ENCODE measurements at places on chromosomes 5 and 9.

DNA sequence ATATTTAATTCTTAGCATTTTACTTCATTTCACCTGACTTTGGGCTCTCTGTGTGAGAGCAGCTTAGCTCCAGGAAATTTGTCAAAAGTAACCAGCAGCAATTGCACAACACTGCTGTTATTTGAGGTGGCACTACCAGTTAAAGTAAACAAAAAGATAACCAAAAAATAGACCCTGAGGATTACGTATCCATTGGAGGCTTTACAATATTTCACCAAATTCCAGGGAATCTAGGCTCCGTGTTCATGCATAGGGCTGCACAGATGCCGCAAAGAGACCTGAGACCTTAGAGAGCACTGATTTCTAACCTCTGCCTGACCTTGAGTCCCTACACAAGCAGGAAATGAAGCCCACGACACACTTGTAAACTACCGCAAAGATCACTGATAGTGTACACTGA lies 1392.7 kb upstream of the CDH6 start:
- DNase-seq = no peak

DNA sequence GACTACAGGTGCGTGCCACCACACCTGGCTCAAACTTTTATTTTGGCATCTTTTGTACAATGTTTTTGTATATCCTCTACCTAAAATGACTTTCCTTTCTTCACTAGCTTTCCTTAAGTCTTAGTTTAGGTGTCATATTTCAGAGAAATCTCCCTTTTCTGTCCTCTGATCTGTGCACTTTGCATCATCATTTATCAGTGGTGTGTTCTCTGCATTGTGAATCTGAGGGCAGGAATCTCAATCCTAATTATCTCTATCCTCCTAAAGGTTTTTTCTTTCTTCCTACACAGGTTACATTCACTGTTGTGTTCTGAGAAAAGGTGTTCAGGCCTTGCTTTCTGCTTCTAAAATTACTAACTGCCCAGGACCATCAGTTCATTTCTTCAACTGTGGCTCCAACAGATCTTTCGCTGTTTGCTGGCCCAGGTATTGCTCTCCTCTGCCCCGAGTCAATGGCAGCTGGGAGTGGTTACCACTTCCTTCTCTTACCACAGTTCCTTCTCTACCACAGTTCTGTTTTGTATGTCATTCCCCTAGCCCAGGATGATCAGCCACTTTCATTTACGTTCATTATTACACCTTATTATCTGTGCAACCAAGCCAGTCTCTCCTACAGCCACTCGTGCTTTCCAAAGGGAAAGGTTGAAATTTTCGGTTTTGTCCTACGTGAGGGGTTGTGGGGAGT lies 14.0 kb downstream of the TGFBR1 start:
- no peak for DNase-seq

- no peak for DNase-seq
These were observed 543.7 kb upstream of the ACO1 start for GRCh38 chr9:31840702-31841101.

- DNase-seq = no peak
These were observed 102.7 kb downstream of the GALNT10 start for GRCh38 chr5:154293219-154293618.

- no peak for DNase-seq
These were observed 205.7 kb upstream of the PUM3 start for GRCh38 chr9:3049636-3050035.

DNA sequence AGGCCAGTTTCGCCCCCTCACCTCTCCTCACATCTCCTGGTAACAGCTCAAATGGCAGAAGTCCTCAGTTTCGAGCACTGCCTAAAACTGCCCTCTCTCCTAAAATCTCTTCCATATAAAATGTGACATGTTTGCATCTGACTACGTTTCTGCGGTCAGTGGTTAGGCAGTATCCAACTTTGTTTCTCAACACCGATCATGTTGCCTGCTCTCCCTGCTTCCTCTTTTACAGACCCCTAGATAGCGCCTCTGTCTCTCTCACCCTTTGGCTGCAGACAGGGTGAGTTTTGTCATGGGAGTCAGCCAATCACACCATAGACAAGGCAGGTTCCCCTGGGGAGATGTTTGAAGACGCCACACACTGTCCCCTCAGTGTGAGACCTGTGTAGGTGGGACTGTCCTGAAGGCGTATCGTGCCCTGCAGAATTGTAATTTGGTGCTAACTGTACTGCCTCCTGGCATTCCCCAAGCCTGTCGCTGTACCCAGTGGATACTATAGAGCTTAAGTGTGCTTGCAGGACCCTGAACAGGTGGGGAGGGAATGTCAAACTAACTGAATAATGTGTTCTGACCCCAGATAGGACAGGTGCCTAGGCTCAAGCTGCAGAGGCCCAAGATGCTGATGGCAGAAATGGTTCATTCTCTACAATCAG lies 1.1 kb downstream of the HEXB start:
- DNase-seq = peak; percentile 51

DNA sequence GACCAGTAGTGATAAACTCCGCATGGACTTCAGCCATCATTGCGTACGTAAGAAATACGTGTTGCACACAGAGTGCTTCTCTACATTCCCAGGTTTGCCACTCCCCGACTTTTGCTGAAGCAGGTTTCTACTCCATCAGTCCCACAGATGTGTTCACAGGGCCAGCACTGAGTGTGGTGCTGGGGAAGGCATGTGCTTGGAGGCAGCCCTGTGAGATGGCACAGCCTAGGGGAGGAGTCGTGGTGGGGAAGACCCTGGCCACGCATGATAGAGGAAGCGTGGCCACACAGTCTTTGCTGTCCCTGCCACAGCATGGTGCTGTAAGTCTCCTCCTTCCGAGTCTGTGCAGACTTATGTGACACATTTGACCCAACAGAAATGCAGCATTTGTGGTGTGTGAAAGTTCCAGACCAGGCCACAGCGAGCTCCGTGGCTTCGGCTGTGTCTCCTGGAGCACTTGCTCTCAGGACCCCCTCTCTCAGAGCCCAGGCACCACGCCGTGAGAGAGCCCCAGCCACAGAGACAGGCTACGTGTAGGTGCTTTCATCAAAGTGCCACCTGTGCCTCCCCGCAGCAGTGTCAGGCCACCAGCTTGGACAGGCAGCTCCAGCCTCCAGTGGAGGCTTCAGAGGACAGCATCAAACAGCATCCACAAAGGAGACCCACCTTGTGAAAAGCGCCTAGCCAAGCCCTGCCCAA lies 197.8 kb downstream of the AUH start:
- no peak for DNase-seq

GRCh38 chr5:162593881-162594280 lies 526.3 kb downstream of the GABRG2 start:
- no peak for DNase-seq

DNA sequence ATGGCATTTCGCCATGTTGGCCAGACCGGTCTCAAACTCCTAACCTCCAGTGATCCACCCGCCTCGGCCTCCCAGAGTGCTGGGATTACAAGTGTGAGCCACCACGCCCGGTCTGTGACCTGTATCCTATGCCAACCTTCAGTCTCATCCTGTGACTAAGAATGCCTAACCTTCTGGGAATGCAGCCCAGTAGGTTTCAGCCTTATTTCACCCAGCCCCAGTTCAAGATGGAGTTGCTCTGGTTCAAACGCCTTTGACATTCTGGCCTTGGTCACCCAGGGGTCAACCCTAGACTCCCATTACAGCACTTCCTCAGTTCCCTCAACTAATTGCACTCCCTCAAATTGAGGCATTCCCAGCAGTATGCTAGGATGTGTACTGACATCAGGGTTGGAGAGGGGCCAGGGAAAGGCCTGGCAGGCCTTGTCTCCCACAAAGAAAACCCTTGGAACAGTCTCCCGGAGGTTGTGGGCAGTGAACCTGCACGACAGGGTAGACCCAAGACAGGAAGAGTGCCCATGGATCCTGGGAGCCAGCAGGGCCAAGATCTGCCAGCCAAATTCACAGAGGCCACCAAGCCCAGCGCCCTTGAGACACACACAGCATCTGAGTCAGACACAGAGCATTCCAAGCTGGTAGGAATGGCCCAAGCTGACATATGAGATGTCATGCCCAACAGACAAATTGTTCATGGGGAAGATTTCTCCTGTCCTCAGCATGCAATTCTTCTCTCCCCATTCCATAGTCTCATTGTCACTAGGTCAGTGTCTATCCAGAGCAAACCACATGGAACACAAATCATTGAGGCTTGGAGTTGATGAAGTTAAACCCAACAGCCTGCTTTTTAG lies 24.9 kb upstream of the SMU1 start:
- DNase-seq = peak; percentile 97

DNA sequence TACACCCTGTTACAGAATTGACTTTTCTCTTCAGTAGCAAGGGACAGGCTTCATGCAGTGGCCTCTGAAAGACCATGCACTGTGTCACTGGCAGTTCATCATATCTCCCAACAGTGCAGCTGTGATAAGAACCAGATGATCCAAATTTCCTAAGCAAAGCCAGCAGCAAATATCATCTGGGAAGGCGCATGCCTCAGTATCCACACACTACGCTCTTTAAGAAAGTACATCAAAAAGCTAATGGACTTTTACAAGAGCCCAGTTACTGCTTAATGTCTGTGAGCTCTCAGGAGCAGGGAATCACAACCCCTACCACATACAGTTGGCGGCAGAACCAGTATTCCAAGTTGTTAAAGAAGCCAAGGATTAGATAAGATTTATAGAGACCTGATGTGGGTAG lies 25.1 kb downstream of the ADAMTSL1 start:
- DNase-seq = no peak

DNA sequence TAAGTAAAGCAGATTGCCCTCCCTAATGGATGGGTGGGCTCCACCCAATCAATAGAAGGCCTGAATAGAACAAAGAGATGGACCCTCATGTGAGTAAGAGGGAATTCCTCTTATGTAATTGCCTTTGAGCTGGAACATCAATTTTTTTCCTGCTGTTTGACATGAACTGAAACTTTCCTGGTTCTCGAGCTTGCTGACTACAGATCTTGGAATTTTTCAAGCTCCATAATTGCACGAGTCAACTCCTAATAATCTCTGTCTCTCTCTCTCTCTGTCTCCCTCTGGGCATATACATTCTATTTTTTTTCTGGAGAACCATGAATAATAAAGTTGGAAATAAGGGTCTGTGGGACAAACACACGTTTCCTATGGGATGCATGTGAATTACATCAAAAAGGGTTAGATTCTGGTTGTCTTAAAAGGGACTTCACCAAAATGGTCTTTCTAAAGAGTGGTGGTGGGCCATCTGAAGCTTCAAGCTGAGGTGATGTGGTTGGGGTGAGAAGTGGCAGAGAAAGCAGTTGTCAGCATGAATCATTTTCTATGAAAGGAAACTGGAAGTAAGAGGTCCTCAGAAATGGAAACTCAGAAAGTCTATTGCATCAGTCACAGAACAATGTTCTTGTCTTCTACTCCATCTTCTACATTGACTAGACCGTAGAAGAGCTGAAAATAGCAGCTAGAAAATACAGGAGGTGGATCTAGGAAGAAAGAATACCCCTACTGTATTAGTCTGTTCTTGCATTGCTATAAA lies 47.0 kb upstream of the HOMER1 start:
- DNase-seq = peak; percentile 63

GRCh38 chr9:70480405-70480980 lies 66.0 kb upstream of the KLF9 start:
- DNase-seq = peak; percentile 54

DNA sequence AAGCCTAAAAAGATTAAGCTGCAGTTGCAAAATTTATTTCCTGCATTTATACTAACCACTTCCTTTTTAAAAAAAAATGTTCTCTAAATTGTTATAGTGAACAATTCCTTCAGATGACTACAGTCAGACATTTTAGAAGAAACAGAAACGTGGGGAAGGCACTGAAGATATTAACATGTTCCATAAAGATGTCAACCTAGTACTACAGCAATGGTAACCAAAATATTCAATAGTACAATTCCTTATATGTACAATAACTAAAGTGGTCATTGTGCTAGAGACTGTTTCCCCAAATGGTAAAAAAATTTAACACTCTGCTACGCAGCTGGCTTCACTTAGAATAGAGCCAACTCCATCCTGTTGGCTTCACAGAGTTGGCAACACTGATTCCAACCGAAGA lies 97.7 kb downstream of the FNBP1 start:
- DNase-seq = peak; percentile 33

DNA sequence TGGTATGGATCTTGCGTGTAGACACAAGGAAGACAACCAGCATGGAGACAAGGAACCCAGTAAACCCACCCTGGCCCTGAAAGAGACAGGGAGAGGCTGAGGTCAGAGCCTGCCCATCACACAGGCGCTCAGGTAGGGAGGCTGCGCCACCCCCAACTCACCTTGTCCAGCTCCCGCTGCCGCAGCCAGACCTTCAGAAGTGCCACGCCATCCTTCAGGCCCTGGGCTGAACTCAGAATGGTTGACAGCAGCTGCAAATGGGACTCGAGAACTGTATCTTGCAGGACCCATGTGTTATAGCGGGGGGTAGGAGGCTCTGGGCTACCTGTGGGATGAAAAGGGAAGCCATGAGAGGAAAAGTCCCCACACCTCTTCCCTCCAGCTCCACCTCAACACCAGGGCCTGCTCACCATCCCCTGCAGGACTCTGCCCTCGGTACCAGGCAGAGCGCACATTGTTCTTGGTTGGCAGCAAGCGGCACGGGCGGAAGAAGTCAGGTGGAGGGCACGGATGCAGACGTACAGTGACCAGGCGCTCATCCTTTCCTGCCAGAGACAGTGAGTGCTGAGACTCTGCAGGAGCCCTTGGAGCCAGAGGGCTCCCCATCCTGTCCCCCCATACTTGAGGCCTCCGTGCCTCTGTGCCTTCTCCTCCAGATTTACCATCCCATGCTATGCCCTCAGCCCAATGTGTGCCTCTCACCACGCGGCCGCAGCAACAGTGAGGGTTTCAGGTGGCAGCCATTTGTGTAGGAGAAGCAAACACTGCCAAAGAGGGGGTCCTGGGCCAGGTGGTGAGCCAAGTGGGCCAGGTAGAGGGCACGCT lies 4.7 kb downstream of the NOL6 start:
- DNase-seq = no peak

- DNase-seq = peak; percentile 24
These were observed 2.0 kb upstream of the SMIM27 start for GRCh38 chr9:32550150-32550561.

GRCh38 chr5:173230690-173231380 lies 4.2 kb downstream of the NKX2-5 start:
- DNase-seq = no peak

- no peak for DNase-seq
These were observed 142.6 kb downstream of the KCTD16 start for GRCh38 chr5:144313147-144313726.

- peak; percentile 49 for DNase-seq
These were observed 6.9 kb upstream of the NDUFB6 start for GRCh38 chr9:32579706-32580331.

GRCh38 chr9:36187414-36187813 lies 3.3 kb upstream of the CLTA start:
- peak; percentile 93 for DNase-seq

- DNase-seq = no peak
These were observed 109.8 kb upstream of the MVB12B start for GRCh38 chr9:126216826-126217225.

- DNase-seq = no peak
These were observed 513.1 kb downstream of the IRX1 start for GRCh38 chr5:4108690-4109089.

- no peak for DNase-seq
These were observed 7.0 kb upstream of the PRR7 start for GRCh38 chr5:177439518-177440053.

- no peak for DNase-seq
These were observed 90.2 kb upstream of the CCDC112 start for GRCh38 chr5:115386657-115387056.

All from AG10803 (cell line).